ENCODE measurements at places on chromosomes 5 and 9.

- DNase-seq, result no peak
These were observed 70.7 kb upstream of the TAF1L start for GRCh38 chr9:32706004-32706724.

DNA sequence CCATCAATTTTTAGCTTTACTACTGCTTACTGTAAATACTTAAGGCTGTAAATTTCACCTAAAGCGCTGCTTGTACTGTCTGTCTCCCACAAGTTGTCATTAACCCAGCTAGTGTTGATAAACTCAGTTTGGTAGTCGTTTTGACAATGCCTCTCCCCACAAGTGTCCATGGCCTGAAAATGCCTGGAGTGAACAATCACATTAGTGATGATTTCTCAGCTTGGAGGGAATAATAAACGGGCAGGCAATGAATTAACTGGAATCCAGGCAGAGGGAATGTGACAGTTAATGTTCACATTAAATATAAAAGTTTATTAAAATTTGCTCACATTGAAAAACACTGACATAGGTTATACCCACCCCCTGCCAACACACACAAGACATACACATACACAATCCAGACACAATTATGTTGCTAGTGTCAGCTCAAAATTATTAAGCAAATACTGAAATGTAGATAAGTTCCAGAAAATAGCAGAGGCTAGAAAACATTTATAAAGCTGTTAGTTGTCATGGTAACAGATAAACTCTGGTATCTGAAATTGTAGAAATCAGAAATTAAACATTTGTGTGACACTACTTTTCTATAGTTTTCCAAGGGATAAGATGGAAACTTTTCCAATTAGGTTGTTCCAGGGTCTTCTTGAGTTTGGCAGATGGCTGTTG is 341.9 kb downstream of the DIRAS2 start:
- DNase-seq, result no peak

DNA sequence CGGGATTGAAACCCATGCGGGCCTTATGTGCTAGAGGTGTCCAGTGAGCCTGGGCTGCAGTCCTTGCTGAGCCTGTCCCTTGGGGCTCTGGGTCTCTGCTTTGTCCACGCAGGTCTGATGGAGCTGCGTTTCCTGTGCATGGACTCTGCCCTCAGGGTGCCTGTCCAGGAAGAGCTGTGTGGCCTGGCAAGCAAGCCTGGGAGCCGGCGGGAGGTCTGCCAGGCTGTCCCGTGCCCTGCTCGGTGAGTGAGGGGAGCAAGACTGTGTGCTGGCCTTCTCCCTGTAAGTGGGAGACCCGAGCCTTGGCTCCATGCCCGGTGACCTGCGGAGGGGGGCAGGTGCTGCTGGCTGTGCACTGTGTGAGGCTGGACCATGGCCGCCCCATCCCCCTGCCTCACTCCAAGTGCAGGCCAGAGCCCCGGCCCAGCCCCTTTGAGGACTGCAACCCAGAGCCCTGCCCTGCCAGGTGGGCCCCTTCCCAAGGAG is 11.2 kb upstream of the CACFD1 start:
- DNase-seq, result no peak

DNA sequence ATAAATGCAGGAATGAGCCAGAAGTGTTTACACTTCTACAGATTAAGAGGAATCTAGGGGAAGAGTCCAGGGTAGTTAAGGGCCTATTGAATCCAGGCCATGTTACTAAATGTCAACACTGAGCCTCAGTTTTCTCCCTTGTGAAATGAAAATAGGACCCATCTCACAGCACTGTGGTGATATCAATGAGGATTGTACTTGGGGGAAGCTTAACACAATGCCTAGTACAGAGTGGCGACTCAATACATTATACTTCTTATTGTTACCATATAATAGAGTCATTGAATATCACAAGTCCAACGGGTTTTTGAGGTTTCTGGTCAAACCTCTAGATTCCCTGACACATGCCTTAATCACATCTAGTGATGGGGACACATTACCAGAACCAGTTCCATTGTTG is 4.6 kb downstream of the TRUB2 start:
- no peak for DNase-seq

- DNase-seq, result no peak
These were observed 8.7 kb downstream of the RGS3 start for GRCh38 chr9:113472199-113472598.

DNA sequence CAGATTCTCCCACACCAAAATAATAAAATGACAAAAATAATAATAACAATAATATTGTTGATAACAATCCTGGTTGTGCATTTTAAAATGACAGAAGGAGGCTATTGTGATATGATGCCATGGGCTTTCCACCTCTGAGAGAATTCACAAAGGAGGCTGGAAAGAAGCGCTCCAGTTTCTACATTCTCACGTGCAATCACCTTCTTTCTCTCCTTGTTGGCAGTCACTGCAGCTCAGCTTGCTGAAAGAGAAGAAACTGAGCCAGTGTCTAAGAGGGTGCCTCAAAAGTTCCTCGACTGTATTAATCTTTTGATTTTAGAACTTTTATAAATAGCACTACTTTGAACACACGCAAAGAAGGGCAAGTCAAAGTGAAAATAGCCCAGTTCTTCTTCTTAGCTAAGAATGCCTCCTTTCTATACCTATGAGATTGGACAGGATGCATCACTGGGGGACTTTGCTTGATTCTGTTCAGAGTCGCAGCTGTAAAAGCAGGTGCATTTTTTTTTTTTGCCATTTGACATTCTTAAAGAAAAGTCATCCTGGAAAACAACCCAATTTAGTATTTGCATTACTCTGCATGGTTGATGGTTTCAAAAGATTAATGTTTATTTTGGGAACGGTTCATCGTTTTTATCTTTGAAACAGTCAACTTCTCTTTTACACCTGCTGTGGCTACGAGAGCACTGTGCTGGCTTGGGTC is 12.4 kb upstream of the SUB1 start:
- peak; percentile 92 for DNase-seq

- no peak for DNase-seq
These were observed 68.2 kb upstream of the TNFAIP8 start for GRCh38 chr5:119287547-119288111.

- DNase-seq, result no peak
These were observed at the start of gene LCN10 for GRCh38 chr9:136742591-136743391. Gene LCN10 (minus strand): TSS chr9:136742940. CDS start chr9:136742903, 37 bp downstream.

DNA sequence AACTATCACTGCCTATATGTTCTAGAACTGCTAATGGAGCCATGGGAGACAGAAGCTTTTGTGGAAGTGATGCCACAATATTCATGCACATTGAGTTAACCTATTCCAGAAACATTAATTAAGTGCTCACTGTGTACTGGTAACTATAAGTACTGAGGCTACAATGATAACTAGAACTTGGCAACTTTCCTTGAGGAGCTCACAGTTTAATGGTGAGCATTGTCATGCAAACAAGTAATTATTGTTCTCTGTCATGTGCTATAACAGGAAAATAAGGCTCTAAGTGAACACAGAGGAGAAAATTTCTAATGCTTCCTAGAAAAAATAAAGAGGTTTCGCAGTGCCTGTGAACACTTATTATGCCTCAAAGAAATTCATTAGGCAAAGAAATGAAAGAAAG is 142.2 kb downstream of the BAAT start:
- DNase-seq, result no peak

- DNase-seq, result no peak
These were observed 102.5 kb upstream of the CDH10 start for GRCh38 chr5:24747327-24747726.

DNA sequence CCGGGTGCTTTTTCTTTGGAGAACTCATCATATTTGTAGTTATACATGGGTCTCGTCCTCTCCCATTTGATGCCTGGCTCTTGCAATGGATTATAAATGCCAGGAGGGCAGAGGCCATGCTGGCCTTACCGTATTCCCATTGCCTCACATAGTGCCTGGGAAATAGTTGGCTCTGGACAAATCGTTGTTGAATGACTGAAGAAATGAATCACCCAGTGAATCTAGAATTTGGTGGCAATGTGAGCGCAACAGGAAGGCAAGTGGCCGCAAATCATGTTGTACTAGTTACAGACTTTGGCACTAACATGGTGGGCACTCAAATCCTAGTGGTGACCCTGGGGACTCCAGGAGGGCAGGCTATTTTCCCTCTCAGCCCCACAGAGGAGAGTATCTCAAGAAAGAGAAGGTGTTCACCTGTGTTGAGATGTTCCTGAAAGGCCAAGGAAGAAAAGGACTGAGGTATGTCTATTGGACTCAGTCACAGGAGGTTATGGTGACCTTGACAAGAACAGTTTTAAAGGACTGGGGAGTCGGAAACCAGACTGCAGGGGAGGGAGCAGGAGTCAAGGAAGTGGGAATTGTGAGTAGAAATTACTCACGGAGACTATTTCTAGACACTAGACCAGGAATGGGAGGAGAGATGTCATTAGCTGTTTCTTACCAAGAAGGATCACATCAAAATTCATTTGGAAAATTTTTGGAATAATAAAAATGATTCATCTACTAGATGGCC is 61.7 kb upstream of the COL15A1 start:
- DNase-seq, result no peak

DNA sequence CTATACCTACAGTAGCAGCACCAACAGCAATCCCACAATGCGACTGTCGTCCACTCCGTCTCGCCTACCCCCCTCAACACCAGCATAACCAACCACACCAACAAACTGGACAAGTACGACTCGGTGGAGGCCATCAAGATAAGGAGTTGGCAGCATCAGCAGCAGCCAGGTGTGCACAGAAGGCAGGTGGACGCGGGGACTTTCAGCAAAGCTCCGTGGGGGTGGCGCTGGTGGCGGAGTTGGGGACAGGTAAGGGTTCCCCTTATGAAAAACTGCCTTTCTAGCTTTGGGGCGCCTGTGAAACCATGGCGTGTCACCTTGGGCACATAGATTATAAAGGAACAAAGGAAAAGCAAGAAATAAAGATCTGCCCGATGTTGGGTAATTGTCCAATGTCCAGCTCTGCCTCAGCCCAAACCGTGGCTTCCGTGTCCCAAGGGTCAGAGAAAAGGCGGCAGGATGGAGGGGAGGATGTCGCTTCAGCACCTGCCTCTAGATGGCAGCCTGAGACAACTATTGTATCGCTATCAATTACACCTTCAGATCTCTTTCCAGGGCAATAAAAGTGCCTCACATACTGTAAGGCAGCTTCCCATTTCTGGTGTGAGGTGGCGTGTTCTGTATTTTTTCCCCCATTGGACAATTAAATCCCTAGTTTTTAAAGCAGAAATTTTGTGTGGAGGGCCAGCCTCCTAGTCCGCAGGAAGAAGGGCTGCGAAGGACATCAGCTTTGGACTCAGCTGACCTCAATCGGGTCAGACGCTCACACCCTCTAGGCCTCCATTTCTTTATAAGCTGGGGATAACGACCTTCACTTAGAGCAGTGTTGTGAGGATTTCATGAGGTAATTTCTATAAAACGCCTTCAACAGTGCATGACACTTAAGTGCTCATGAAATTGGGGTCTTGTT is 58.8 kb downstream of the MTRR start:
- DNase-seq, result peak; percentile 44

DNA sequence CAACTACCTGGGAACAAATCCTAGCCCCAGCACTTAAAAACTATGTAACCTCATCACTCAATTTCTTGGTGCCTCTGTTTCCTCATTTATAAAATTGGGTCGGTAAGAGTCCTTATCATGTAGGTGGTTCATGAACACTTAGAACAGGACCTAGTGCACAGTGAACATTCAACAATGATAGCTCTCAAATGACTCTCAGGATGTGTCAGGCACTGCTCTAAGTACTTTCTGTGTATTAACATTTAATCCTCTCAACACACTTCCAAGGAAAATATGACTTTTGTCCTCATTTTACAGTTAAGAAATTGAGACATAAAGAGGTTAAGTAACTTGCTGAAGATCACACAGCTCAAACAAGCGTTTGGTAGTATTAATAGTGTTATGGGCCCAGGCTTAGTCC is 202.1 kb upstream of the KLF4 start:
- no peak for DNase-seq

- no peak for DNase-seq
These were observed 409.3 kb upstream of the SLC24A2 start for GRCh38 chr9:20197976-20198685.

DNA sequence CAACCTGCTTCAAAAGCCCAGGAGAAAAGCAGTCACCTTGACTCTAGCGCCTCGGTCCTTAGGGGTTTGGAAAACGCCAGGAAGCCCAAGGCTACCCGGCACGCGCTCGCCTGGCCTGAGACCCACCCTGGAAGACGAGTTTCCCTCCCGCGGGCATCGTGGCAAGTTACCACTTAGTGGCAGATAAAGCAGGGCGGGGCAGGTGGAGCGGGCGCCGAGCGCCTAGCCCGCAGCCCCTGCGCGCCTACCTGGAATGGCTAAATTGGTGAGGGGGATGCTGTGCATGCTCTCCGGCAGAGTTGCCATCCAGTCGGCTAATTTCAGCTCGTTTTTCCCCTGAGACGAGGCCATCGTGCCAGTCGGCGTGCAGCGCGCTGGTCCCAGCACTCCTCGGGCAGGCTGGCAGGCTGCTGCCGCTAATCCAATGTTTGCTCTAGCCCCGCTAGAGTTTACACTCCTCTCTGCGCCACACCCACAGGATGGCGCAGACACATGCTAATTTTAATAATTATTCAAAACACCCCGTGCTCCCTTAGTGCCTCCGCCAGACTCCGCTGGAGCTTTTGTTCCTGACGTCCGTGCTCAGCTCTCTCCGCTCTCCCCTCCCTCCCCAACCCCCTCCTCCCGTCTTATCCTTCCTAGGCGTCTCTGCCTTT is at the start of gene PLCXD3:
PLCXD3 (minus strand) TSS at position 426 of the 656 bp plus-strand sequence; CDS start at position 351, 75 bp downstream.
- DNase-seq, result no peak

DNA sequence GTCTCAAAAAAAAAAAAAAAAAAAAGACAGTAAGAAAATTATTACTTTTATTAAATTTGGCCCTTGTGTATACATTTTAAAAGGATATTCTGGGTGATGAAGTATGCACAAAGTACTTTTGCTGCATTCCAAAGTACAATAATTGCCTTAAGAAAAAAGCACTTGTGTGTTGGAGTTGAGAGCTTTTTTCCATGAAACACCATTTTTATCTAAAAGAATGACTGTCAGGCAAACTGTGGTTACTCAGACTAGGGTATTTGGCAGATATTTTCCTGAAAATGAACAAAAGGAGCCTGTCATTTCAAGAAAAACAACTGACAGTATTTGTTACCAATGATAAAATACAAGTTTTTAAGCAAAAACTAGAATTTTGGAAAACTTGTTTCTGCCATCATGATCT is 84.3 kb upstream of the PTPN3 start:
- no peak for DNase-seq

- DNase-seq, result no peak
These were observed 454.3 kb downstream of the KDM4C start for GRCh38 chr9:7212101-7212500.

- DNase-seq, result no peak
These were observed 10.3 kb upstream of the LAMC3 start for GRCh38 chr9:130998597-130999244.

GRCh38 chr9:99471033-99471432 is 249.0 kb downstream of the SEC61B start:
- DNase-seq, result no peak

- no peak for DNase-seq
These were observed 2.1 kb downstream of the LECT2 start for GRCh38 chr5:135952683-135953082.

Measured in MM.1S (cell line).